ENCODE measurements at places on chromosomes 12 and 14.

DNA sequence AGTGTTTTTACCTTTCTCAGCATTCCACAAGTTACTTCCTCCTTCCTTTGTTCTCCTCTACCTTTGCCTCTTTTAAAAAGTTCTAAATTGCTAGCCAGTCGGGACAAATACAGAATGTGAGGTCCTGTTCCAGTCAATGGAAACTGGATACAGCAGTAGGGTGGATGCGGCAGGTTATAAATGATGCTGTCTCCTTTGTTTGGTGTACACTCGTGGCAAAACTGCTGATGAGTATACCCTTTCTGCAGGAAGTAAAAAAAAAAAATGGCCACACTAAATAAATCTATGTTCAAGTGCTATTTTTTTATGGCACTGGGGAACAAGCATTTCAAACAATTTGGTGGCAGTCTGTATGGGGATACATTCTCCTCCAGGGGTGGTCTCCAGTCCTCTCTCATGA, 27.5 kb downstream of the KLRK1 start:
- no peak for DNase-seq

- no peak for DNase-seq
These were observed 138.4 kb downstream of the ZFP36L1 start for GRCh38 chr14:68654471-68654941.

GRCh38 chr12:97595936-97596335, 133.3 kb downstream of the RMST start:
- DNase-seq = no peak

- DNase-seq = no peak
These were observed 70.3 kb upstream of the PRMT8 start for GRCh38 chr12:3420693-3421092.

DNA sequence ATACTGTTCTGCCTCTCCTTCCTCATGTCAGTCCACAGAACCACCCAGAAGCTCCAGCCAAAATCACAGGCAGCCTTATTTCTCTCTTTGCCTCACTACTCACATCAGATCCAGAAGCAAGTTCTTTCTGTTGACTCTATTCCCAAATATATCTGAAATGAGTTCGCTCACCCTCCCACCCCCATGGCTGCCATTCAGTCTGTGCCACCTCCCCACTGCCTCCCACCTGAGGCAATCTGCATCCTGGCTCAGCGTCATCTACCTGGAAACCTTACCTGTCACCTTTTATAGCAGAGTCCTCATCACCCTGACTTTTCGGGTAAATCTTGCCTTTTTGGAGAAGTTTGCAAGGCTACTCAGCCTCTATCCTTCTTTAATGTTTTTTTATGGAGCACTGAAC, 501.8 kb downstream of the BCL11B start:
- DNase-seq = no peak

- no peak for DNase-seq
These were observed 3.8 kb downstream of the CBLN3 start for GRCh38 chr14:24425704-24426103.

DNA sequence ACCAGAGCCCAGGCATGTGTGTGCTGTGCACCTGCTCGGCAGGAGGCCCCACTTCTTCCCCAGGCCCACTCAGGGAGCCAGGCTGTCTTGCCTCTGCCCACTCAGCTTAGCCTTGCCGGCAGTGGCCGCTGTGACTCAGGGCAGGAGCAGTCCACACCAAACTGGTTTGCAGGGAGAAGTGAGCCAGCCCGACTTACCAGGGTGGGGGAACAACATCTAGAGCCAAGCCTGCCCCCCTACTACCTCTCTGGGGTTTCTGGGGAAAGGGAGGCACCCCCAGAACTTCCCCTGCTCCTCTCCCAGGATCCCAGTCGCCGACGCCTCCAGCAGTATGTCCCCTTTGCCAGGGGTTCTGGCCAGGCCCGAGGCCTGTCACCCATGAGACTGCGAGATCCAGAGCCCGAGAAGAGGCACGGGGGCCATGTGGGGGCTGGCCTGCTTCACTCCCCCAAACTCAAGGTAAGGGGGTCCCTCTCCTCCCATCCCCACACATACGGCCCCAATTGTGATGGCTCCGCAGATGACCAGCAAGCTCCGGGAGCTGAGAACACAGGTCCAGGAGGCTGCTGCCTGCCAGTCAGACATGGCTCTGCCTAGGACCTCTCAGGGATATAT, 3.0 kb downstream of the PLEKHG6 start:
- DNase-seq = no peak

DNA sequence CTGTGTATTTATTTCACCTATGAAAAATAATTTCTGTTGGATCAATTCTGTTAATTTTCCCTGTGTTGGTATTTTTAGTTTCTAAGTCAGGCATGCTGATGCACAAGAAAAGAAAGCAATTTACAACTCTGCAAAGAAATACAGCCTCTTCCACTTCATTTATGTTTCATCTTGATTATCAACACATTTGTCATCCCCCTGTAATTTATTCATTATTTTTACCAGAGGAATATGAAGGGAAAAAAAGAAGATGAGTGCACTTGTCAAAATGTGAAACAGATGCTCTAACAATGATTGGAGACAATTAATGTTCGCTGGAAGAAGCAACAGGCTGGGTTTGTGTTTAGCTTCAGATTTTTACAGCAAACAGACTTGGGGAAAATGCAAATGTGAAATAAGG, 958.5 kb upstream of the SEL1L start:
- DNase-seq = no peak

DNA sequence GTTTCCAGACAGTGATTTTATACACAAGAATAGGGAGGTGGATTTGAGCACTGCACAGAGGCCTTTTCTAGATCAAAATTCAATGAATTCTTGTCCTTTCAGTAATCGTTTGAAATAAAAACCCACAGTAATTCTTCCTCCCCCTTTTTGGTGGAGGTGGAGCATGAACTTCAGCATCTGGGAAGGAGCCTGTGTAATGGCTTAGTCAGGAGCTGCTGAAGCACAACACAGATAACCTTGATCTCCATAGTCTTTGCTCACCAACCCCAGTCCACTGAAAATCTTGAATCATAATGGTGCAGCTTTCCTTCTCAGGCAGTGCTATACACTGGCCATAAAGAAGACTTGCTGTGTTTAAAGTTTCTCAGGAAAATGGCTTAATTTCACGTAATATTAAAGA, 6.4 kb upstream of the TBPL2 start:
- no peak for DNase-seq

- DNase-seq = no peak
These were observed 368.8 kb downstream of the ALG10 start for GRCh38 chr12:34390846-34391700.

- DNase-seq = peak; percentile 11
These were observed 17.5 kb upstream of the GXYLT1 start for GRCh38 chr12:42162193-42162592.

GRCh38 chr12:43556057-43556456, 4.1 kb upstream of the ADAMTS20 start:
- no peak for DNase-seq

DNA sequence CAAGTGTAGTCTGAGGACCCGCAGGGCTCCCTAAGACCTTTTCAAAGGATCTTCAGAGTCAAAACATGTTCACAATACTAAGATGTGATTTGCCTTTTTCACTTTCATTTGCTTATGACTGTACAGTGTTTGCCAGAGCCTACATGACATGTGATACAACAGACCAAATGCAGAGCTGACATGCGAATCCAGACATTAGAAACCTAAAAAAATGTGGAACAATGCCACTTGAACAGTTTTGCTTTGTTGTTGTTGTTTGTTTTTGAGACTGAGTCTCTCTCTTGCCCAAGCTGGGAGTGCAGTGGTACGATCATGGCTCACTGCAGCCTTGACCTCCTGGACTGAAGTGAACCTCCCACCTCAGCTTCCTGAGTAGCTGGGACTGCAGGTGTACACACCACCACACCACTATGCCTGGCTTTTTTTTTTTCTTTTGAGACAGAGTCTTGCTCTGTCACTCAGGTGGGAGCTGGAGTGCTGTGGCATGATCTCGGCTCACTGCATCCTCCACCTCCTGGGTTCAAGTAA, 5.3 kb upstream of the RAB35 start:
- DNase-seq = no peak

DNA sequence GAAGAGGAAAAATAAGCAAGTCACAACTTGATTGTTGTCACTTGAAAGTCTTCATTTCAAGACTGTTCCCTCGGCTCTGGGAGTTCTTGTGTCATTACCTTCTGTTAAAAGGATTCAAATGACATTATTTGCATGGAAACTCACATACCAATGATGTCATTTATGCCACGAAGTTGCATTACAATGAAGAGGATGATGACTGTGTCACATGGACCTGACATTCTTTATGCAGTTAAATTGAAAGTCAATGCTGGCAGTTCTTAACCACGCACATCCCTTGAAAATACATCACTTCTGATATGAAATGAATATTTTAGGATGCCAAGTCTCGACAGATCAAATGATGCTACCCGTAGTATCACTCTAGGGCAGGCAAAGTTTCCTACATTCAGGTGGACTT, 1069.5 kb downstream of the VRK1 start:
- no peak for DNase-seq

GRCh38 chr12:1605129-1606020, 11.0 kb upstream of the FBXL14 start:
- DNase-seq = peak; percentile 61

GRCh38 chr12:108317308-108318234, 21.5 kb downstream of the CMKLR1 start:
- DNase-seq = no peak

GRCh38 chr14:72736786-72737559, 156.9 kb downstream of the DPF3 start:
- no peak for DNase-seq

DNA sequence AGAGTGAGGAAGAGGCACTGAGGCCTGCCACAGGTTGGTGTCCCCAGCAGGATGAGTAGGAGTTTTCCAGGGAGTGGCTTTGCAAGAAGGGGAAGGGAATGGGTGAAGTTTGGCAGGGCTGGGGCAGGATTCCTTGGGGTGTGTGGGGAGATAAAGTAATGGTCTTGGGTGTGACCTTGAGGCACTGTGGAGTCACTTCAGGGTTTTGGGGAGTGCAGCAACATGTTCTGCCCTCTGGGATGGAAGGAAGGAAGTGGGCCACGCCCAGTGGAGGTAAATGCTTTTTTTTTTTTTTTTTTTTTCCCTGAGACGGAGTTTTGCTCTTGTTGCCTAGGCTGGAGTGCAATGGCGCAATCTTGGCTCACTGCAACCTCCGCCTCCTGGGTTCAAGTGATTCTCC, 108.9 kb downstream of the ADCK1 start:
- DNase-seq = no peak

DNA sequence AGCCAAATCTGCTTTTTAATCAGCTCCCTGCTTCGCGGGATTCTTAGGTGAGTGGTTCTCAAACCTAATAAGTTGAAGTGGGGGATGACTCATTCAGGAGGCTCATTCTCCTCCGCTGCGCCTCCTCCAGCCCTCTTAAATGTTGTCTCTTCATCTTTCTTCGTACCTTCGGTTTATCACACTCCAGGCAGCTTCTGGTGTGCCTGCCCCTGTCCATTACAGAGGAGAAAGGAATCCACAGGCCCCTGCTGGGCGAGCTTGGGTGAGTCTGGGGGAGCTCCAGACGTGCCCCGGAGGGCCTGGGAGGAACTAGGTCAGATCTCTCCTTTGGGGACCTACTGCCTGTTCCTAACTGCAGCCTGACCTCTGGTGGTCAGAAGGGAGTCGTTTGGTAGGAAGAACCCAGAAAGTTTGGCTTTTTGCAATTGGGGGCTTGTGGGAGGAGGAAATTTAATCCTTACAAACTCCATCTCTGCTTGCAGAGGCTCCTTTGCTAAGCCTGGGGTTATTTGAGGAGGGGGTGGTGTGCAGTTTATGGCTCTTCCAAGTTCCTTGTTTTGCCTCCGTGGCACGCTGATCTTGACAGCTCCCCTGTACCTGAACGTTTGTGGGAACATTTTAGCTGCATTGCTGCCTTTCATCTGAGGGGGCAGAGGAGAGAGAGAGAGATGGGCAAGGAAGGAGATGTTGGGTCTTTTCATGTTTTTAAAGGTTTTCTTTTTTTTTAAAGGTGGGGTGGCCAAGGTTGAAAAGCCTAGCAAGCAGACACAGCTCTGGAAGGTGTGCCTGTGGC, 84.1 kb upstream of the GNG2 start:
- peak; percentile 23 for DNase-seq

DNA sequence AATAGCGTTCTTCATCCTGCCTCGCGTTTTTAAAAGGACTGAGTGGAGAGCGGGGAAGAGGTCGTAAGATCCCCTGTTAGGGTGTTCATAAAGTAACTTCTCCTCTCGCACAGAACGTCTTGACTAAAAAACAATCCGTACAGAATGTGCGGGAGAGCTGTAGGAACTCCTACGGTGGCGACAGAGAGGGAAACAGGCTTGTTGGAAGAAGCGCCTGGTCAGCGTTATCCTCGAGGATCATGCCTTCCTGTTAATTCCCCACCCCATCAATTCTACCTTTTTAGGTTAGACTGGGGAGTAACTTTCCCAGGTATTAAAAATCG, 399 bp upstream of the WASHC4 start:
- DNase-seq = peak; percentile 65

GRCh38 chr14:95885866-95886265, 9.2 kb downstream of the TUNAR start:
- no peak for DNase-seq

- no peak for DNase-seq
These were observed 301.1 kb downstream of the ZFP36L1 start for GRCh38 chr14:68491793-68492192.

DNA sequence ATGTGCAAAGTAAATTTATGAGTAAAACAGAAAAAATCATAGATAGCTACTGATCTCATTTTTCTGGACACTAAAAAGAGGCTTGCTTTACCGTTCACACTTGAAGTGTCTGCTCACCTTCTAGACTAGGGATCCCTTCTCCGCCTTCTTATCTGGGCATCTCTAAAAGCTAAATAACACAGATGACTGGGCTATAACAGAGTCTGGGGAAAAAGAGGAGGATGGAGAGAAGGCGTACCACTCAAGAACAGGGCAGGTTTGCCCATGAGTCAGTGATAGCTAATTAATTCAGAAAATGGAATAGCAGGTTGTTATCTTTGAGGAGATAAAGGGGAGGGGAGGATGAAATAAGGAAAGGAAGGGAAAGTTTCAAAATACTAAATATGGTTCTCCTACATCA, 185.3 kb downstream of the MED13L start:
- DNase-seq = no peak

DNA sequence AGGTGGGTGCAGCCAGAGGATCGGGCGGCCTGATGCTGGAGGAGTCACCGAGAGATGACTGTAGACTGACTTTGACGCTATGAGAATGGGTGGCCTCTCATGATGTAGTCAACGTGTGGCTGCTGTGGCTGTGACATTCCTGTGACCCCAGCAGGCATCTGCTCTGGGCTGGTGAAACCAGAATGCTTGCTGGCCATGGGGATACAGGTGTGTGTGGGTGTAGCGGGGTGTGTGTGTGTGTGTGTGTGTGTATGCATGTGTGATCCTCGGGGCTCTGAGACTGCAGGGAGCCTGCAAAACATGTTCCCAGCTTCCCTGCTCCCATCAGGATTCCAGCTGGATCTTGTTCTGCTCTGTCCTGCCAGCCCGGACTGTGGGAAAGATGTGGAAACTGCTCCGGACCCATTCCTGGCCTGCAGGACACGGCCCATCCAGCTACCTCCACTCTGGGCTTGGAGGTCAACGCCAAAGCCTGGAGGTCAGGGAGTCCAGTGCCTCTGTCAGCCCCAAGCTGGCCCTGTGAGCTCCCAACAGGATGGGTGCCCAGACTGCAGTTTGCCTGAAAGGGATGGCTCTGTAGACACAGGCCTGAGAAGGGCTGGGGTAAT, 18.8 kb upstream of the HHIPL1 start:
- DNase-seq = no peak
